Activated CD8-positive, alpha-beta T cell treated with anti-CD3 and anti-CD28 coated beads for 36 hours (primary cell): ENCODE measurements at places on chromosomes 5 and 9.

DNA sequence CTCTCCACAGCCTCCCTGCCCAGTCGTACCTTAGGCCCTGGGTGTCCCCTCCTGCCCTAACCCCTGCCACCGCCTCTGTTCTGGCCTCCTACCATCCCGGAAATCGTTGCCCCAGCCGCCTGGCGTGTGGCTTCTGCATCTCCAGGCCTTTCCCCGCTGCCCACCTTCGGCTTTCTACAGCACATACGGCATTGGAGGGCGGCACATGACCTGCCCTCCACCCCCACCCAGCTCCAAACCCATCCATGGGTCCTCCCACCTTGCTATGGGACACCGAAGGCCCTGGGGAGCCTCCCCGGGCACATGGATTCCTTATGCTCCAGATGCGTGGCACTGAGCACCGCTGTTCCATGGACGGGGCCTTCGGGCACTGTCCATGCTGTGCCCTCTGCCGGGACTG lies 32.0 kb downstream of the FGF18 start:
- DNase-seq: no peak

DNA sequence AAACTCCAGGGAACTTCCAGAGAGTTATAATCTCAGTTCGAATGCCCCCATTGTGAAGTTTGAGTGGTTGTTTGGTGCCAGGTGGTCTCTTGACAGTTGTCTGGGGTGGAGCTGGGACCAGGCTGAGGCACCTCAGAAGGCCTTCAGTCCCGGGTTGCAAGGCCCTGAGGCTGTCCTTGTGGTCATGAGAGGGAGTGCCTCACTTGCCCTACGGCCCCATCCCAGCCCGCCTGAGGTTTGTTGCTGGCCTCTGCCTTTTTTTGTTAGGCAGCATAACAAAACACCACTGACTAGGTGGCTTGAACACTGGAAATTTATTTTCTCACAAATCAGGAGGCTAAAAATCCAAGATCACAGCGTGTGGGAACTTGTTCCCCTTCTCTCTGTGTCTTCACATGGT lies 73.0 kb upstream of the PAPPA start:
- no peak for DNase-seq

- no peak for DNase-seq
These were observed 2.0 kb upstream of the GARNL3 start for GRCh38 chr9:127262602-127263001.

GRCh38 chr9:102534031-102534430 lies 461.1 kb upstream of the CYLC2 start:
- DNase-seq: no peak

- no peak for DNase-seq
These were observed 41.2 kb upstream of the SNAPC3 start for GRCh38 chr9:15381491-15381890.

- no peak for DNase-seq
These were observed 8.5 kb downstream of the DPP7 start for GRCh38 chr9:137105814-137106661.

- DNase-seq: no peak
These were observed 72.3 kb upstream of the NIPAL4 start for GRCh38 chr5:157387683-157388093.

DNA sequence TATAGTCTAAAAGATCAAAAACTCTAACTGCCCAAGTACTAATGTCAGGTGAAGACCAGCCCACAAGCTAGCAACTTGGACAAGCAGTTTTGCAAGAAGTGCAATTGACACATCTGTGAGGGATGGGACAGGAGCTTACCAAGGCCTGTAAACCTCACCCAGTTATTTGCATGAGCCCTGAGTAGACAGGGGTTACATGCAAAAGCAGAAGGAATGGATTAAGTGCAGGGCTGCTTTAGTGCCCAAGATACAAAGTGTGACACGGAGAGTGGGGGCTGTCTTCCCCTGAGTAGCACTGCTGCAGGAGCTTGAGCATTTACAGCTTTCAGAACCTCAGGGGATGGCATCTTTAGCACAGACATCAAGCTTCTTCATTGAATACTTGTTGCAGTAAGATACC lies 286.7 kb downstream of the ELAVL2 start:
- no peak for DNase-seq

- DNase-seq: no peak
These were observed 46.3 kb downstream of the DROSHA start for GRCh38 chr5:31485376-31486207.

DNA sequence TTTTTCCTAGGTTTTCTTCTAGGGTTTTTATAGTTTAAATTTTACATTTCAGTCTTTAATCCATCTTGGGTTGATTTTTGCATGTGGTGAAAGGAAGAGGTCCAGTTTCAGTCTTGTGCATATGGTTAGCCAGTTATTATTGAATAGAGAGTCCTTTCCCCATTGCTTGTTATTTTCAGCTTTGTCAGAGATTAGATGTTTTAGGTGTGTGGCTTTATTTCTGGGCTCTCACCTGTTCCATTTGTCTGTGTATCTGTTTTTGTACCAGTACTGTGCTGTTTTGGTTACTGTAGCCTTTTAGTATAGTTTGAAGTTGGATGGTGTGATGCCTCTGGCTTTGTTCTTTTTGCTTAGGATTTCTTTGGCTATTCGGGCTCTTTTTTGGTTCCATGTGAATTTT lies 25.8 kb downstream of the NIPBL start:
- DNase-seq: no peak

DNA sequence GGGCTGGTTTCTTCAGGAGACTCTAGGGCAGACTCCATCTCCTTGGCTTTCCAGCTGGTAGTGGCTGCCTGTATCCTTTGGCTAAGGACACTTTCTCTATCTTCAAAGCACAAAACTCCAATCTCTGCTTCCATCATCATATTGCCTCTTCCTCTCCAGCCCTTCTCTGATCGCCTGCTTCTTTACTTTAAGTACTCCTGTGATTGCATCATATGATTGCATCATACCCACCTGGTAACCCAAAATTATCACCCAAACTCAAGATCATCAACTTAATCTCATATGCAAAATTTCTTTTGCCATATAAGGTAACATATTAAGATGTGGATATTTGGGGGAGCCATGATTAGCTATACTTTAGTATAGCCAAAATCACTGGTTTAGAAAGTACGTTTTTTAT lies 1092.6 kb upstream of the CDH6 start:
- DNase-seq: no peak

- no peak for DNase-seq
These were observed 711 bp downstream of the IRX1 start for GRCh38 chr5:3596261-3596825.
